ENCODE measurements at places on chromosomes 2 and 18.
A peak's percentile ranks its signal among the peaks of the same experiment; 100 is the strongest.

GRCh38 chr18:59661891-59662701 lies 35.1 kb downstream of the CCBE1 start:
- no peak for DNase-seq
- no peaks in the 10 kb centered on the region for H3K27me3 ChIP-seq
- H3K36me3 ChIP-seq: no peaks in the 10 kb centered on the region
- H3K27ac ChIP-seq: no peak overlapping the region
- no peak overlapping the region for H3K4me3 ChIP-seq
- H3K4me1 ChIP-seq: no peaks in the 10 kb centered on the region

GRCh38 chr2:204108330-204108751 lies 171.8 kb downstream of the ICOS start:
- peak; percentile 30 for DNase-seq
- H3K4me1 ChIP-seq: peaks cover 29% of the 10 kb centered on the region
- peak overlapping the region; percentile 78 for H3K4me3 ChIP-seq
- H3K27ac ChIP-seq: peak overlapping the region; percentile 10
- peaks cover 8% of the 10 kb centered on the region for H3K36me3 ChIP-seq

GRCh38 chr2:100141906-100142305 lies 484 bp downstream of the AFF3 start:
- no peaks in the 10 kb centered on the region for H3K27me3 ChIP-seq
- peak overlapping the region; percentile 82 for H3K4me3 ChIP-seq
- H3K36me3 ChIP-seq: peaks cover 6% of the 10 kb centered on the region
- peaks cover 11% of the 10 kb centered on the region for H3K4me1 ChIP-seq

- peaks cover 6% of the 10 kb centered on the region for H3K36me3 ChIP-seq
- H3K4me3 ChIP-seq: no peak overlapping the region
- H3K4me1 ChIP-seq: no peaks in the 10 kb centered on the region
- H3K27me3 ChIP-seq: peaks cover 23% of the 10 kb centered on the region
- H3K27ac ChIP-seq: no peak overlapping the region
Measured at GRCh38 chr2:23323198-23323916, 61.6 kb upstream of the KLHL29 start.

GRCh38 chr2:56918790-56919189 lies 735.0 kb downstream of the CCDC85A start:
- H3K4me3 ChIP-seq: no peak overlapping the region
- no peaks in the 10 kb centered on the region for H3K27me3 ChIP-seq
- no peaks in the 10 kb centered on the region for H3K36me3 ChIP-seq
- H3K4me1 ChIP-seq: no peaks in the 10 kb centered on the region
- DNase-seq: no peak
- no peak overlapping the region for H3K27ac ChIP-seq

DNA sequence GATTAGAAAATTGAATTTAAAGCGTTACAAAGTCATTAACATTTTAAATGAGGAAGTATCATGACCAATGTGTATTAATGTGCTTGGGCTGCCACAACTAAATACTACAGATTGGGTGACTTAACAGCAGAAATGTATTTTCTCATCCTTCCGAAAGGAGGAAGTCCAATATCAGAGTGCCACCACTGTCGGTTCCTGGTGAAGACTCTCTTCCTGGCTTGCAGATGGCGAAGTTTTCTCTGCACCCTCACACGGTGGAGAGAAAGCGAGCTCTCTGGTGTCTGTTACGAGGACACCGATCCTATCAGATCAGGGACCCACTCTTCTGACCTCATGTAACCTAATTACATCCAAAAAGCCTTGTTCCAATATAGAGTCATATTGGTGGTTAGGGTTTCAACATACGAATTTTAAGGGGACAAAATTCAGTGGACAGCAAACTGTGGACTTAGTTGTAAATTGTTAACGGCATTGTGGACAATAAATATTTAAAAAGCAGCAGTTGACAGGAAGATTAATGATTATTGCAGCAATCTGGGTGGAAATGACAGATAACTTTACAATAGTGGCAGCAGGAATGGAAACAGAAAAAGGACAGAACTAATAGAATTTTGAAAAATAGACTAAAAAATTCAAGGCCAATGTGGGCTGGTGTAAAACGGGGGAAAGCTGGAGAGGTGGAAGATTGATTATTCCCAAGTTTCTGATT lies 35.1 kb upstream of the CYRIA start:
- no peak for DNase-seq
- no peaks in the 10 kb centered on the region for H3K4me1 ChIP-seq
- H3K27ac ChIP-seq: no peak overlapping the region
- no peak overlapping the region for H3K4me3 ChIP-seq
- H3K27me3 ChIP-seq: peaks cover 10% of the 10 kb centered on the region
- no peaks in the 10 kb centered on the region for H3K36me3 ChIP-seq

- DNase-seq: no peak
- no peaks in the 10 kb centered on the region for H3K4me1 ChIP-seq
- peaks cover 58% of the 10 kb centered on the region for H3K36me3 ChIP-seq
- no peaks in the 10 kb centered on the region for H3K27me3 ChIP-seq
- H3K27ac ChIP-seq: no peak overlapping the region
Measured at GRCh38 chr2:48459921-48460320, 70.0 kb upstream of the STON1 start.

- no peaks in the 10 kb centered on the region for H3K27me3 ChIP-seq
- no peaks in the 10 kb centered on the region for H3K4me1 ChIP-seq
- no peaks in the 10 kb centered on the region for H3K36me3 ChIP-seq
Measured at GRCh38 chr2:139694327-139694726, 914.1 kb upstream of the NXPH2 start.

GRCh38 chr18:48488388-48488850 lies 50.4 kb upstream of the CTIF start:
- no peaks in the 10 kb centered on the region for H3K4me1 ChIP-seq
- DNase-seq: no peak
- no peak overlapping the region for H3K4me3 ChIP-seq
- no peak overlapping the region for H3K27ac ChIP-seq
- peaks cover 55% of the 10 kb centered on the region for H3K27me3 ChIP-seq

All from effector memory CD8-positive, alpha-beta T cell (primary cell).